ENCODE measurements at places on chromosomes 11 and 22.
A peak's percentile ranks its signal among the peaks of the same experiment; 100 is the strongest.

GRCh38 chr22:19361501-19362103 lies 69.9 kb downstream of the HIRA start:
- DNase-seq: no peak

DNA sequence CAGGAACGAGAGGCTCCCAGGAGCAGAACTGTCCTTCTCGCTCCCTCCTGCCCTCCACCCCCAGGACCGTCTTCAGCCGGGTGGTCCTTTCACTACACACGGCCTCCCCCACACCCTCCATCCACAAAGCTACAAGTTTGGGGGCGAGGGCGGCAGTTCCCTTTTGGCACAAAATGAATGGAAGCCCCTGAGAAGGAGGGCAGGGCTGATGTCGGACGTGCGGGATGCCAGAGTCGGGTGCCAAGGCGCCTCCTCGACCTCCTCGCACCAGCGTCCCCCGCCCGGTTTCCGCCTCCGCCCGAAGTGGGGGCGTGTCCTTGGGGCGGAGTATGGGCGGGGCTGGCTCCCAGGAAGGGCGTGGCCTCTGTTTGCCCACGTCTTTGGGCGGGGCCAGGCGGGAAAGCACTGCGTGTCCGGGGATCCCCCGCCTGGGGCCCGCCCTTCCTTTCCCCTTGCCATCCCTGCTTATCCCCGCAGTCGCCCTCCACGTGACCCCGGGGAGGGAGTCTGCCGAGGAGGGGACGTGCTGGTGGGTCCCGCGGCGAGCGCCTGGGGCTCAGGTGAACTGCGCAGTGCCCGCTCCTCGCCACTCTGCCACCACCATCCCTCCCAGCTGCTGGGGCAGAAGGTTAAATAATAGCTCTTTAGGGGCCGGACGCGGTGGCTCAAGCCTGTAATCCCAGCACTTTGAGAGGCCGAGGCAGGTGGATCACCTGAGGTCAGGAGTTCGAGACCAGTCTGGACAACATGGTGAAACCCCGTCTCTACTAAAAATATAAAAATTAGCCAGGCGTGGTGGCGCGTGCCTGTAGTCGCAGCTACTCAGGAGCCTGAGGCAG lies 937 bp upstream of the EFEMP2 start:
- peak; percentile 90 for DNase-seq

DNA sequence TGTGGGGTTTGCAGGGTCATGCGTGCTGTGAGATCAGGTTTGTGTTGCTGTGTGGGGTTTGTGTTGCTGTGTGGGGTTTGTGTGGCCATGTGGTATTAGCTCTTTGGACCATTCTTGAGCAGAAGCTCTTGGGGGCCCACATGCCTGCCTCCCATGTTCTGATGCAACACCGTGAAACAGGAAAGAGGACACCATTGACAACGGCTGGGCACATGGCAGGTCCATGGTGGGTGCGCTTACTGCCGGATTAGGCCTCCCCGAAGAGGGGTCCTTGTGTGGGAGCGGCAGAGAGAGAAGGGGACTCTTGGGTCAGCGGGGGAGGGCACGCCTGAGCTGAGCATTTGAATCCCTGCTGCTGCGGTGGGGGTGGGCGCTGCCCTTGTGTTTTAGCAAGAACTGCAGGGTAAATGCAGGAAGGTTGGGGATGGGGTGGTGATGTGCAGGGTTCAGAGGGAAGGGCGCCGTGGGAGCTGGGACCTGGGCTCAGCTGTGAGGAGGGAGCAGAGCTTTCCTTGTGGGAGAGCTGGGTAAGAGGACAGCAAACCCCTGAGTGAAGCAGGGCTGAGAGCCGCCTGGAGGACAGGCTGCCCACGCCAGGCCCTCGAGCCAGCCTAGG lies 361.5 kb downstream of the TBC1D22A start:
- no peak for DNase-seq

- DNase-seq: no peak
Measured at GRCh38 chr11:103279821-103280220, 170.6 kb downstream of the DYNC2H1 start.

DNA sequence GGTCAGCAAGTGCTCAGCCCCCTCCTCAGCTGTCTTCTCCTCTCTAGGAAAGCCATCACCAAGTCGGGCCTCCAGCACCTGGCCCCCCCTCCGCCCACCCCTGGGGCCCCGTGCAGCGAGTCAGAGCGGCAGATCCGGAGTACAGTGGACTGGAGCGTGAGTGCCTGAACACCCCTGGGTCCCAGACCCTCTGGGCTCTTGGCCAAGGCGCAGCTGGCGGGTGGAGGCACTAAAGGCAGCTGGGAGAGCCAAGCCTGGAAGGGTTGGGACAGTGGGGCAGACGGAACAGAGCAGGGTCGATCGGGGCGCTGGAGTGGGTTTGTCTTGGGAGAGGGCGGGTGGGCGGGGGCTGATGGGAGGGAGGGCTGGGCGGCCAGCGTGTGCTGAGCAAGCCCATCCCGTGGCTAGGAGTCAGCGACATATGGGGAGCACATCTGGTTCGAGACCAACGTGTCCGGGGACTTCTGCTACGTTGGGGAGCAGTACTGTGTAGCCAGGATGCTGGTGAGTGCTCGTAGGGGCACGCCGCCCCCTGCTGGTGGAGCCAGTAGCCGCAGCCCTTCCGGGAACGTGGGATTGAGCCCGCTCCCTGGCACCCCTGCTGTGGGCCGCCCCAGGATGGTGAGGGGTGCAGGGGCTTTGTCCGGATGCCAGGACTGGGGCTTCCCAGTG lies 14.1 kb upstream of the MDK start:
- peak; percentile 41 for DNase-seq

GRCh38 chr11:64048042-64048854 lies 12.5 kb downstream of the FLRT1 start:
- no peak for DNase-seq

- peak; percentile 30 for DNase-seq
Measured at GRCh38 chr11:81839976-81840375, 893.7 kb downstream of the FAM181B start.

- DNase-seq: no peak
Measured at GRCh38 chr11:66841861-66842260, 1.4 kb upstream of the RCE1 start.

DNA sequence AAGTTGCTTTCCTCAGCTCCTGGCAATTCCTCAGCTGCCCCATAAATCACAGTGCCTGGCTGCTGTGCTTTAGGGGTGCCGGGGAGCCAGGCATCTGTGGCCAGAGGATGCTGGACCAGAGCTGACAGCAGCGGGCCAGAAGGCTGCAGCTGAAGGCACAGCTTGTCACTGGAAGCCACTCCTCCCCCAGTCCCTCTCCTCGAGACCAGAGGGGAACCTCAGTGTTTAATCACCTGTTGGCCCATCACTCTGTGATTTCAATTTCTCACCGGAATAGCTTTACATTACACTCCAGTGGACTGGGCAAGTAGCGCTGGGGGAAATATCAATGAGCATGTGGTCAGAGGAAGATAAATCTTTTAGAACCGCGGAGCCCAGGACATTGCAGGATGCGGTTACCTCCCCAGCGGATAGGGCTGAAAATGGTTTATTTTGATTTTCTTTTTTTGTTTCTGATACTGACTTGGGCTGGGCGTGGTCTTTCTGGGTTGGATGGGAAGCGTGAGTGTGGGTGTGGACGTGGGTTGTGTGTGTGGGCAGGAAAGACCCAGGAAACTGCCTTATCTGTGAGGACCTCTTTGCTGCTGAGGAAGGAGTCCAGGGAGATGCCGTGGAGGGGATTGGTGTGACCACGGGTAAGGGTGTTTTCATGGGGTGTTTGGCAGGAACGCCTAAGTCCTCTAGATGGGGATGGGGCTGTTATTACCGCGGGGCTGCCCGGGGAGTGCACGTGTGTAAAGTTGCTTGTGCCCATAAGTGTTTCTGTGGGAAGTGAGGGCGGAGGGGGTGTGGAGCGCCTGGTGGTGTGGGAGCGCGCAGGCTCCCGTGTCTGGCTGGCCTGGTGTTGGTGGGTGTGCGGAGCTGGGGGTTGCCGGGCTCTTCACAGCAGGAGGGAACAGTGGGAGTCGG lies 4.0 kb downstream of the DAGLA start:
- DNase-seq: peak; percentile 31

- DNase-seq: no peak
Measured at GRCh38 chr11:95282291-95282751, 51.3 kb upstream of the SESN3 start.
